A172 (cell line): ENCODE measurements at places on chromosomes 2 and 18. TPM values are rescaled to one million over a fixed set of nuclear protein-coding genes. Genes with fewer than 3 reads are reported as not detected.

The GPR155 gene
- total RNA-seq = 0.90 and 2.4 TPM in 2 replicates

The DIPK1C gene
- total RNA-seq = 0.02 TPM in 1 of 2 replicates, not detected in the other

The SERPINB7 gene
- 5.6 and 8.9 TPM in 2 replicates for total RNA-seq

The C1GALT1C1L gene
- total RNA-seq = 1.7 and 2.1 TPM in 2 replicates

The TANC1 gene
- total RNA-seq = 12.6 and 14.3 TPM in 2 replicates

The HOXD3 gene
- total RNA-seq = 1.0 TPM in 2 replicates

The MPV17 gene
- total RNA-seq = 91.0 and 108 TPM in 2 replicates

The BMP10 gene
- 0.46 TPM in 1 of 2 replicates, not detected in the other for total RNA-seq

The RGPD5 gene
- 8.0 and 10.3 TPM in 2 replicates for total RNA-seq

DNA sequence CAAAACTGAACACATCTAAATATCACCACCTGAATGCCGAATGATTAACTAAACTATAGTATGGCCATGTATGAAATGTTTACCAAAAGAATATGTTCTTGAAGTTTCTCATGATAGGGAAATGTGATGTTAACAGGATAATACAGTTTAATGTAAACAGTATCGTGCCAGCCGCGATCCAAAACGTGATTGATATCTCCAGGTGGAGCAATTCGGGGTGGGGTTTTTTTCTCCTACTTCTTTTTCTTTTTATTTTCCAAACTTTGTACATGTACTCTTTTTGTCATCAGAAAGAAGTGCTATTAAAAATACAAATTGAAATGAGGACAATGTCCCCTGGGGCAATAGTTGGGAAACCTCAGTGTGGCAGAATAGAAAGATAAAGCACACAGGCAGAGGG is 4.0 kb upstream of the BIN1 start:
- no peak for DNase-seq

DNA sequence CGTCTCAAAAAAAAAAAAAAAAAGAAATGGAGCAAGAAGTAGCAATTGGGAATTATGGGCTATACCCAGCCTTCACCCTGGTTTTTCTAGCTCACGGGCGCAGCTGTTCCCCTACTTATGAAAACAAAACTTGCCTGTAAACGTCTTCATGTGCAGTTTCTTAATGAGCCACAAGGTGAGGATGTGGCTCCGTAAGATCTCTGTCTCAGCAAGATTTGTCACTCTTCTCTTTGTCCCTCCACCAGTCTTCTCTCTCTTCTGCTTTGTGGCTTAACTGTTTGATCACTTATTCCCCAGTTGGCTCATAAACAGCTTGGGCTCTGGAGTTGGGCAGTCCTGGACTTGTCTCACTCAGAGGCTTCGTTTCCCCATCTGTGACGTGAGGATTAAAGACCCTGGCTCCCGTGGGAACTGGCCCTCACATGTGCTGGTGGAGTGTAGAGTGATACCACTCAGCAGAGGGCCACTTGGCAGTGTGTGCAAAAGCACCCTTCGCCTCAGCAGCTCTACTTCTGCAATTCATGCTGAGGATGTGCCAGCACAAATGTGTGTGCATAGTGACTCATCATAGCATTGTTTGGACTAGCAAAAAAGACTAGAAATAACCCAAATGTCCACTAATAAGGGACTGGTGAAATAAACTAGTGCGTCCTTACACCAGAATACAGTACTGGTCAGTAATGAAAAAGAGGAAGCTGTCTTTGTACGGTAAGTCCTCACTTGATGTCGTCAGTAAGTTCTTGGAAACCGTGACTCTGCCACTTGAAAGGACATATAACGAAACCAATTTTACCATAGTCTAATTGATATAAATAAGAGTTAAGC is 8.7 kb downstream of the CEP68 start:
- DNase-seq = peak; percentile 81

GRCh38 chr2:187126247-187127005 is 277.5 kb upstream of the ZSWIM2 start:
- no peak for DNase-seq

GRCh38 chr2:200089040-200089755 is 133.8 kb downstream of the MAIP1 start:
- DNase-seq = peak; percentile 9

DNA sequence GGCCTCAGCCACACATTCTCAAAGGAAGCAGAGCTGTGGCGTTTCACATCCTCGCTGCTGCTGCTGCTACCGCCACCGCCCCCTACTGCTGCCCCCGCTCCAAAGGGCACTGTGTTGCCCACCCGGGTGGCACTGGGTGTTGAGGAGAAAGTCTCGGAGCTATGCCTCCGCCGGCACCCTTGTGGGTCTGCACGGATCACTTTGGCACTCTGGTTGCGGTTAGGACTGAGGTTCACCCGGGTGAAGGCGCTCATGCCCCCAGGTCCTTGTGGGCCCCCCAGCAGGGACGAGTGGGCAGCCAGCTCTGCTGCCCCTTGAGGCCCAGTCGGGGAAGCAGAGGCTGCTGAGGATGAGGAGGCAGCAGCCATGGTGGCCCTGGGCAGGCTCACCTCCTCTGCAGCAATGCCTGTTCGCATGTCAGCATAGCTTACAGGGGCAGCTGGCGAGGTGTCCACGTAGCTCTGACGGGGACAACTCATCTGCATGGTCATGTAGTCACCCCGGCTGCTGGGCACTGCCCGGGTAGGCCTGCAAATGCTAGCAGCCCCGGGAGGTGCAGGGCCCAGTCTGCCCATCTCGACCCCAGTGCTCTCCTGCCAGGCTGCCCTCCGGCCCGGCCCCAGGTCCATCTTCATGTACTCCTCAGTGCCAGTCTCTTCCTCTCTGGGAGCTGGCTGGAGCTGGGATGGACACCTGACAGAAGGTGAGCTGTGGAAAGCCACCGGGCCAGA is 4.2 kb downstream of the IRS1 start:
- DNase-seq = no peak

DNA sequence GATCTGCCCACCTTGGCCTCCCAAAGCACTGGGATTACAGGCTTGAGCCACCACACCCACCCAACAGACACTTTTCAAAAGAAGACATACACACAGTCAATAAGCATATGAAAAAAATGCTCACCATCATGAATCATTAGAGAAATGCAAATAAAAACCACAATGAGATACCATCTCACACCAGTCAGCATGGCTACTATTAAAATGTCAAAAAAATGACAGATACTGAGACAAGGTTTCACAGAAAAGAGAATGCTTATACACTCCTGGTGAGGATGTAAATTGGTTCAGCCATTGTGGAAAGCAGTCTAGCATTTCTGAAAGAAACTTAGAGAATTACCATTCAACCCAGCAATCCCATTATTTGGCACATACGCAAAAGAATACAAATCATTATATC is 1947.2 kb downstream of the SUCLG1 start:
- peak; percentile 37 for DNase-seq

DNA sequence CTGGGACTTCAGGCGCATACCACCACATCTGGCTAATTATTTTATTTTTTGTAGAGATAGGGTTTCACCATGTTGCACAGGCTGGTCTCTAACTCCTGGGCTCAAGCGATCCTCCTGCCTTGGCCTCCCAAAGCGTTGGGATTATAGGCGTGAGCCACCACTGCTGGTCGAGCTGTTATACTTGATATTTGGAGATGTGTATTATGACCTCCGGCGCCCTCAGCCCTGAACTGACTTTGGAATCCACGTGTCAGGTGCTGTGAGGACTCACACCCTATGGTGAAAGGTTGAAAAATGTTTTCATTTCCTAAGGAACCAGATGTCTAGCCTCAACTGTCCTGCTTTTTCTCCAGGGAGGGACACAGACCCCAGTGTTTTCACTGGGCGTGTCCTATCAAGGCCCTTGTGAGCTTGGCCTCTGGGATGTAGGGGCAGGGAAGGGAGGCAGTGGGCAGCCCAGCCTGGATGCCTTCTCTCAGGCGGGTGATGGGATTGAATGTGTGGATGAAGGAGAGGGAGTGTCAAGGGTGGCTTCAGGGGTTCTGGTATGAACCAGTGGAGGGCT is 56.4 kb upstream of the HAAO start:
- DNase-seq = no peak

GRCh38 chr2:80489717-80490116 is 185.2 kb upstream of the LRRTM1 start:
- DNase-seq = peak; percentile 89

GRCh38 chr2:227933884-227934283 is 62.5 kb downstream of the DAW1 start:
- DNase-seq = no peak

DNA sequence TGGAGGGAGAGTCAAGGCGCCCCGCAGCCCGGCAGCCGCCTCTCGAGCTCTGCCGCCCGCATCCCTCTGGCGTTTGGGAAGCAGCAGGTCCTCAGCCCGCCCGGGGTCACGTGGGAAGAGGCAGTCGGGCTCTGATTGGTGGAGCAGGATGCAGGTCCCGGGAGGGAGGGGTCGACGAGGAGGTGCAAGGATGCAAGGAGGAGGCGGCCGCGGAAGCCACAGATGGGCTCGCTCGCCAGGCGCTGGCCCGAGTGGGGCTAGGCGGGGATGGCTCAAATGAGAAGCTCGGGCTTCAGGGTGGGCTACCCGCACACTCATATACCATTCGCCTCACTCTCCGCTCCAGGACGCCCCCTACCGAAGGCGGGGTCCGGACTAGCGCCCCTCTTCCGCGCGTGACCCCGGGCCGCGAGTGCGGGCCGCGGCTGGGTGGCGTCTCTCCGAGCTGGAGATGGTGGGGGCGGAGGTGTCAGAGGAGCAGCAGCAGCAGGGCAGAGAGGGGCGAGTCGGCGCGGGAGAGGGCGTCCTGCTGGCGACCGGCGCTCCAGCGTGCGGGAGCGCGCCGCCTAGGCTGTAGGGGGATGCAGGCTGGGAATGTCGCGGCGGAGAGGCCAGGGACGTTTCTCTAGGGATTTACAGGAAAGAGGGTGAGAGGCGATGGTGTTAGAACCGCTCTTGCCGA is at the start of gene TMEFF2:
TMEFF2 (minus strand) TSS at position 68 of the 682 bp plus-strand sequence. CDS start 409 bp downstream, outside the sequence.
- peak; percentile 88 for DNase-seq

DNA sequence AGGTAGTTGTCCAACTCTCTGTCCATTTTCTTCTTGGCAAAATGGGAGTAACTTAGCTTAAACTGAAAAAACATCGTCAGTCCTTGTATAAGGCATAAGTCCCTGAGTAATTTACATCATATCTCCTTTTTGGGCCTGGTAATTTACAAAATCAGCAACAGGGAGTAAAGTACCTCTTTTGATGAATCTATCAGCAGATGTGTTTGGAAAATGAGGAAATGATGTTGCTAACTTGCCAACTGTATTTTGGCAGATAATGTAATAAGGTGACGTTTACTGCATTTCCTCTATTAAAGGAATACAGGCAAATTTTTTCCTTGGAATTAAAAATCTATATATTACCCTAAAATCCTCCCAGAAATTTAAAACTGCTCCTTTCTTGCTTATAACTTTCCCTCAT is 29.2 kb downstream of the ANKRD44 start:
- DNase-seq = no peak

DNA sequence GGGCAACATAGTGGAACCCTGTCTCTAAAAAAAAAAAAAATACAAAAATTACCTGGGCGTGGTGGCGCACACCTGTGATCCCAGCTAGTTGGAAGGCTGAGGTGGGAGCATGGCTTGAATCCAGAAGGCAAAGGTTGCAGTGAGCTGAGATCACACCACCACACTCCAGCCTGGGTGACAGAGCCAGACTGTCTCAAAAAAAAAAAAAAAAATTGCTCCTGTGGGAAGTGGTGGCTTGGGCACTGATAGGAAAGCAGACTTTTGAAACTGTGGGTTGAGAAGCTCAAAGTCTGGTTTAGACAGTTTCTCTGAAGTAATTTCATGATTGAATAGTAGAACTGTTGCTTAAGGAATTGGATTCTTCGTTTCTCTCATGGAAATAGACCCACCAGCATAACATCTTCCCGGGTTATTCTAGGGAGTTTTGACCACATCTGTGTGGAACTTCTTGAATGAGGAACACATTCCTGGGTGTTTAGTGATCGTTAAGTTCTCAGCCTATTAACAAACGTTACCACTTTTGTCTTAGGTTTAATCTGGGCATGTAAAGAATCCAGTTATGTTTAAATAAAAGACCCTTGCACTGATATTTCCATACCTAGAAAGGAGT is 33.5 kb downstream of the GRHL1 start:
- DNase-seq = no peak

- peak; percentile 11 for DNase-seq
Measured at GRCh38 chr2:108833219-108833618, 46.6 kb downstream of the CCDC138 start.

DNA sequence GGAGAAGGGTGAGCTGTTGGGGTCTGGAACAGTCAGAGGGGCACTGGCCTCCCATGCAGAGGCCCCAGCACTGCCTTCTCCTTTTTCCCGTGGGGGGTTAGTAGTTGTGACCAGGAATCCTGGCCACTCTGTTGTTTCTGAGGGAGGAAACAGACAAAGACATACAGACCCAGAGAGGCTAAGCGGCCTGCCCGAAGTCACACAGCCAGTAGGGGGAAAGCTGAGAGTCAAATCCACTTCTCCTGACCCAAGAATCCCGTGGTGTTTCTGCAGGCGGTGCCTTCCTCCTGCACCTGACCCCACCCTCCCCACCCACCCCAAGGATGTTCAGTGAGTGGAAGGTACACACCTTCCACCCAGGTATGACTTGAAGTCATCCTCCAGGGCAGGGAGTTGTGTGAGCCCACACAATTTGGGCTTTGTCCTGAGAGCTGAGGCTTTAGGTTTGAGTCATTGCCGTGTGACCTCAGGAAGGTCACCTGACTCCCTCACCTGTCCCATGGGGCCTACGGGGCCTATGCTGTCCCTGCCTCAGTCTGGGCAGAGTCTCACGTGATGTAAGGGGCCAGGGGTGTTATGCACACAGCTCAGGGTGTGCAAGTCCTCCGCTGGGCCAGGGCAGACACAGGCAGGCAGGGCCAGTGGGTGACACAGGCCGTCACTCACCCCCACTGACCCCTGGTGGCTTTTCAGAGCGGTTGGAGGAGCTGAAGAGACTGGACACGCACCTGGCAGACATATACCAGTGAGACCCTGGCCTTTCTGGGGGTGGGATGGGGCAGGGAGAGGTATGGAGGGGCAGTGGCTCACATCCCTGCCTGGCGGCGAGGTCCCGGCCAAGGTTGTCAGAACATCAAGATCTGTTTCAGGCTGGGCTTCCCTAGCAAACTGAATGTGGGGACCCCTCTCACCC is 5.0 kb downstream of the NT5DC4 start:
- no peak for DNase-seq

- DNase-seq = no peak
Measured at GRCh38 chr2:114579542-114579941, 137.1 kb downstream of the DPP10 start.

- DNase-seq = no peak
Measured at GRCh38 chr2:168916331-168916675, 15.2 kb downstream of the G6PC2 start.
